ENCODE measurements at places on chromosomes 12 and 14.

- DNase-seq: no peak
Observed at GRCh38 chr12:40192704-40193255, 32.0 kb upstream of the LRRK2 start.

DNA sequence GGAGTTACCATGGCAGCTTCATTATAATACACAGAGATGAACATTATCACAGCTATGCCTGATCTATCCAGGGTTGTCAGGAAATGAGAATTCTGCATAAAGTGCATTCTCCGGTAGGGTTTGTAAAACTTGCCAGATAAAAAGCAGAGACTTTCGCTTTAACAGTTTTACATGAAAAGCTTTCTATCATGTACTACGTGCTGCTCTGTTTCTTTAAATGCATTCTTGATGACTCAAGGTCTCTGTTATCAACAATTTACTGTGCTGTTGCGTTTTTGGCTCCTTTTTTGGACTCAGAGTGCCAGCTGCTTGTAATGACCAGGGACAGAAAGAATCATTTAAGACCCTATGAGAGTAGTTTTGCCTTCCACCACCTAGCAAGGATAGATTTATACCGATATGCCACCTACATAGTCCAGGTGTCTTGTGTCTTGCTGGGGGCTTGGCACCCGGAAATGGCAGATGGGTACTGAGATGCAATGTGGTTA lies 371.2 kb downstream of the BTG1 start:
- no peak for DNase-seq

DNA sequence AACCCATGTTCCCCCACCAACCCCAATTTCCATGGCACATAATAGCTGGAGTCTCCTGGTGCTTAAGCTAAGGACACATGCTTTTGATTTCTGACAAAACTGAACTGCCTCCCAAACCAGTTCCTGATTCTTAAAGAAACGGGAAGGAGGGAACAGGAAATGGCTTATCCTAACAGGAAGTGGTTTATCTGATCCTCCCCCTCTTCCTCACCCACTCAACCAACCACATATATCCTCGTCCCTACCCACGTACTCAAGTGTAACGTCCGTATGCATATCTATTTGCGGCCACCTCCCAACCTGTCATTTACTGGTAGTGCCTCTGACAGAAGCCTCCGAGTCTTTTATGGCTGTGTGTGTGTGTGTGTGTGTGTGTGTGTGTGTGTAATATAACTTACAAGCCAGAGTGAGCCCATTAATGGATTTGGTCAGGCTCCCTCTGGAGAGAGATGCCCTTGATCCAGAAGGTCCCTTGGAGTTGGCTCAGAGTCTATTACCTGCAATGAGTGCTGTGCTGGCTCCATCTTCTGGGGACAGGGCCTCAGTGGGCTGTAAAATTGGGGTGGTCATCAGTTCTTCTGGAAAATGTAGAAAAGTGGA lies 7.7 kb downstream of the DAZAP2 start:
- DNase-seq: no peak

- DNase-seq: no peak
Observed at GRCh38 chr12:57233357-57234232, 4.1 kb downstream of the SHMT2 start.

GRCh38 chr12:91975891-91976290 lies 169.8 kb downstream of the BTG1 start:
- no peak for DNase-seq

DNA sequence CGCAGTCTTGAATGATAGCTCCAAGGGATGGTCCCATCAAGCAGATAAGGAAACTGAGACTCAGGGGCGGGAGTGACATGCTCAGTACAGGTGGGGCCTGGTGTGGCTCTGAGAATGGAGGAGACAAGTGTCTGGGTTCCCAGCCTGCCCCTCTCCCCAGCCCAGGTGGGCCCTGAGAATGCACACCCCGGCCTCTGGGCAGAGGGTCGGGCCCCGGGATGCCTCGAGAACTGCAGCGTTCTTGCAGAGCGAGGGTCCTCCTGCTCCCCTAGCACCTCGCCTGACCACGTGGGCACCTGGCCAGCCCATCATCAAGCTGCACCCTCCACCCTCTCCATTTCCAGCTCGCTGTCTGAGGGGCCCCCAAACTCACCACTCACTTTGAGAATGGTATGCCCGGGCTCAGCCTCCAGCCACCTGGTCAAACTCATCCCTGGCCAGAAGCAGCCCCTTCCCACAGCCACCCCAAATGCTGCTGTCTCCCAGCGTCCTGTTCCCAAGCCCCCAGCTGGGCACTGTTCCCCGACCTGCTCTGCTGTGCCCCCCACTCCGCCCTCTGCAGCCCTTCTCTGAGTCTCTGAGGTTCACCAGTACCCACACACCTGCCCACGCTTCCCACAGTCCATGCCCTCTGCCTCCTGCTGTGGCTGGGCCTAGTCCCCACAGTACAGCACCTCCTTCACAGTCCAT lies 44.3 kb downstream of the CYP46A1 start:
- DNase-seq: peak; percentile 47
